ENCODE measurements at places on chromosomes 1 and 21. TPM values are rescaled to one million over a fixed set of nuclear protein-coding genes. Genes with fewer than 3 reads are reported as not detected.

The ARHGAP30 gene
- not detected for total RNA-seq

The SLC45A3 gene
- 2.9 TPM for total RNA-seq

The CDC14A gene
- 1.4 TPM for total RNA-seq

The DPT gene
- 30.2 TPM for total RNA-seq

The NR1I3 gene
- total RNA-seq, result not detected

The HSPB7 gene
- 160 TPM for total RNA-seq

The TRNAU1AP gene
- total RNA-seq, result 20.3 TPM

The ARMH1 gene
- 1.7 TPM for total RNA-seq

The CD1B gene
- not detected for total RNA-seq

DNA sequence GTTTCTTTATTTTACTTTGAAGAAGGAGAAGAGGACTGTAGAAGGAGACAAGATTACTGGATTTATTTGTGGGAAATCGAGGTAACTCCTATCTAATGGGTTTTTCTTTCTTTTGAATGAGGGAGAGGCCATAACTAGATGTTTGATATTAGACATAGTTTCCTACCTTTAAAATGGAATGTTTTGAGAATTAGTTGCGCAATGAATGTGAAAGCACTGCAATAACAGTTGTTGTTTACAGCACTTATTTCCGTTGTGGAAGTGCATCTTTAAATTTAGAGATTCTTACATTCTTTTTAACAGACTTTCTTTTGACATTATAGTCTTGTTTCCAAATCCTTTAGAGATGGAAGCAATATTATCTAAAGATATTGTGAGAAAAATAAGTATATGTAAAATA lies 229.0 kb downstream of the SRGAP2C start:
- no peak for DNase-seq

DNA sequence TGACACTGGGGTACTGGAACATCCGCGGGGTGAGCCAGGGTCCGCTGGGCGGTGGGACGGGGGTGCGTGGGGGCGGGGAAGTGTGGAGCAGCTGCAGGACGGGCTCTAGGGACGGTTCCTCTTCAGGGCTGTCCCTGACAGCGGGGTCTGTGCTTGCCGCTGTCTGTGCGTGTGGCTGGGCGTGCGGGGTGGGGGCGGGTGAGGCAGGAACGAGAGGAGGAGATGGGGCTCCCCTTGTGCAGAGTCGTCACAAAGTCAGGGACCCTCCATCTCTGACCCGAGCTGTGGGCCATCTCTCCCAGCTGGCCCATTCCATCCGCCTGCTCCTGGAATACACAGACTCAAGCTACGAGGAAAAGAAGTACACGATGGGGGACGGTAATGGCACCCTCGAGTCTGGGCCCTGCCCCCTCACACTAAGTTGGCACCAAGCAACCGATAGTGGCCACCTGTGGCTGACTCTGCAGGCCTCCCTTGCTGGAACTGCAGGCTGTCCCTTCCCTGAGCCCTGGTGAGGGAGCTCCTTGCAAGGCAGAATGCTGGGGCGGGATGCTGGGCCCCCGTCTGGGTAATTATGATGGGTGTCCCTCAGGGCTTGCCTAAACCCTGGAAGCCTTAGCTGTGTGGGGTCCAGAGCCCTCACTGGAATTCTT lies 392 bp downstream of the GSTM2 start:
- DNase-seq, result no peak

DNA sequence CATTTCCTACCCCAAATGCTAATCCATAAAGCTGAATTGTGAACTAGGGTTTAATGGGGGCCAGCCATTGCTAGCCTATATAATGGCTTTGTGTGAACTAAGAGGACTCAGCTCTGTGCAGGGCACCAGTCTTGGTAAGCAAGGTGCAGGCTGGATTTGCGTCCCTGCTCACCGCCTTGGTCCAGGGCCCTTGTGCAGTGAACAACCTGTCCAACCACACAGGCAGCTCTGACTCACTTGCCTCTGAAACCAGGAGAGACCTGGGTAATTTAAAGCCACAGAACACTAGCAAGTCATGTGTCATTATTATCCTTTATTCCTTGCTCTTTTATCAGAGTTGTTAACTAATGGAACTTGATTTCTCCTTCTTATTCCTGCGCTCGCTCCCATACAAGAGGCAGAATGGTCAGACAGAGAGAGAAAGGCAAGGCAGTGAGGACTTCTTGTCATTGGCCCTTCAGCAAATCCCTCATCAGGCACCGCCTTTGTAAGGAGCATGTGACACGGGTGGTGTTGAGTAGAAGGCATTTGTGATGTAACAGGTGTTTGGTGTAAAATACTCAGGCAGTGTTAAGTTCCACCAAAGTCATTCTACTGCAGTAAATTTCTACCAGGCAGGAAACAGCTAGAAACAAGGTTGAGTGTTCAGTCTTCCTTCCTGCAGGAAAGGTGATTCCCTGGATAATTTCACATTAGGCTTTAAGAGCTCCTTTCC lies 67.3 kb upstream of the OLIG2 start:
- DNase-seq, result no peak

GRCh38 chr1:51000160-51000559 lies 30.1 kb downstream of the CDKN2C start:
- DNase-seq, result no peak

- DNase-seq, result no peak
Observed at GRCh38 chr1:19759740-19760089, 40.0 kb downstream of the TMCO4 start.

DNA sequence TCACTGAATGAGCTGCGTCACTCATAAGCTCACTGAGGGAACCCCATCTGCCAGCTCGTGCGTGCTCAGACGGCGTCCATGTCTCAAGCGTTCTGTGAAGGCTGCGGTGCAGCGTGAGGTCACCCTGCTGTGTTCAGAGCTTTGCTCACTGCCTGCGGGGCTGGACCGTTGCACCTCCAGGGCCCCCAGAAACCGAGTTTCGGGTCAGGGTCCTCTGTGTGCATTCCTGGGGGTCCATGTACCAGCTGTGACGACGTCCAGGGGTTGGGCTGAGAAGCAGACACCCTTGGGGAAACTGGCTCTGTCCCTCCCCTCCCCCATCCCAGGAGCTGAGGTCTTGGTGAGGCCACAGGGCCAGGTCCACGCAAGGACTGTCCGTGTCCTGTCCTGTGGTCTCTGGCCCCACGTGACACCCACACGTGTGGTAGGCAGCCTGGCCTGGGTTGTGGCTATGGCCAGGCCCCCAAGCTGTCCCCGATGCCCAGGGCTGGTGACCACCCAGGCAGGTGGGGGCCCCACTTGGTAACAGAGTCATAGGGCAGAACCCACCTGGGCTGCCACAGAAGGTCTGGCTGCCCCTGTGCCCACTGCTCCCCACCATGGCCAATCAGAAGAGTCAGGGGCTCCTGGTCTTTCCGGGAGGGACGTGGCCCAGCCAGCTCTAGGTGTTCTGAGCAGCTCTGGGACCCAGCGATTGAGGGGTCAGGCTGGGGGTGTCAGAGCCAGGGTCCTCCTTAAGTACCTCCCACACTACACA lies 24.4 kb downstream of the FTCD start:
- DNase-seq, result peak; percentile 78

- DNase-seq, result no peak
Observed at GRCh38 chr1:221031458-221032203, 152.4 kb downstream of the HLX start.

- DNase-seq, result no peak
Observed at GRCh38 chr1:10634428-10635084, 159.8 kb downstream of the PEX14 start.

- no peak for DNase-seq
Observed at GRCh38 chr21:41628256-41628655, 120.3 kb upstream of the TMPRSS2 start.

GRCh38 chr1:212922016-212922415 lies 28.3 kb upstream of the VASH2 start:
- no peak for DNase-seq

DNA sequence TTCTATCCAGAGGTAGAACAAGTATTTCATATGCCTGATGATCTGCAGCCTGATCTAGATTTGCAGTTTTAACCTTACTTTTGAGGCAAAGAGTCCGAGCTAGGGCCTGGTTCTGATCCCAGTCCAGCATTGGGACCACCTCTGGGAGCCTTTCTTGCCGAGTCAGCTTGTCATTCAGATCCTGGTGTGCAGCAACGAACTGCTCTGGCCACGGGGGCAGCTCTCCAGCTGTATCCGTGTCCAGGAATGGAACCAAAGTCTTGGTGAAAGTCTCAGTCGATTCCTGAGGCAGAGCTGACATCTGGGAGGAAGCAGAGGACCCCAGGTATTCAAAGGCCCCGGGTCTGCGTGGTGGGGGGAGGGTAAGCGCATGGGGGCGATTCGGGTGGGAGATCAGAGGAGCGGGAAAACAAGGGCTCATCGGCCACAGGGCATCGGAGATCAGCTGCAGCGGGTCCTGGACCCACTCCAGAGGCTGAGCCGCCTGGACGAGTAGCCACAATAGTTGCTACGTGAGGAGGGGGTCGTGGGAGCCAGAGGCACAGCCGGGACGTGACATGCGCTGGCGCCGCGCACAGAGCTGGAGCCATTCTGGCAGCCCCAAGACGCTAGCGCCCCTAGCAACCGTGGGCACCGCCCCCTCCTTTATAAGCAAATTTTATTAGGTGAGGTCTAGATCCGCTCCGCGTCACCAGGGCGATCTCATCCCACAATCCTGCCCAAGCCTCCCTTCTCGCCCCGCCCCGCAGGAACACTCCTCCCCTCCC lies 32.4 kb upstream of the BSDC1 start:
- no peak for DNase-seq

- no peak for DNase-seq
Observed at GRCh38 chr1:109391626-109392025, 6.1 kb downstream of the SORT1 start.

DNA sequence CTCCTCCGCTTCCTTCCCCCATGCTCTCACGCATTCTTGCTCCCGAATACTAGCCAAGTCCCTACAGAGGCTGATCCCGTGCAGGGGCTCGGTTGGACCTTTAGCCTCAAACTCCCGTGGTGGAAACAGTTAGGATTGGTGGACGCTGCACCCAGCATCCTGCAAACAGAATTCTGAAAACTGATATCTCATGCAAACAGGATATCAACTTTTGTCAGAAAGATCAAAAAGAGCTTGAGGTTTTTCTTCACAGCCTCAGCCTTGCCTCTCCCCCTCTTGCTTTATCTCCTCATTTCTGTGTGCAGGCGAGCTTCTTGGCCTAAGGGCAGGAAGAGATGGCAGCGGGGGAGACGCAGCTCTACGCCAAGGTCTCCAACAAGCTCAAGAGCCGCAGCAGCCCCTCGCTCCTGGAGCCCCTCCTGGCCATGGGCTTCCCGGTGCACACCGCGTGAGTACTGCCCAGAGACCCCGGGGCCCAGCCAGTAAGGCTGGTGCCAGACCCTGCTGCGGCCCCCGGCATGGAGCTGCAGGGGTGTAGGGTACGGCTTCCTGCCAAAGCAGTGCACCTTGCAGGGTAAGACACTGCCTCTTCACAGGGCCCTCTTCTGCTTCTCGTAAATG lies at the start of gene UBASH3A:
Gene UBASH3A, plus strand, starts transcription at position 292 of the 621 bp plus-strand sequence. Its CDS starts 44 bp downstream, at position 336.
- DNase-seq, result no peak

DNA sequence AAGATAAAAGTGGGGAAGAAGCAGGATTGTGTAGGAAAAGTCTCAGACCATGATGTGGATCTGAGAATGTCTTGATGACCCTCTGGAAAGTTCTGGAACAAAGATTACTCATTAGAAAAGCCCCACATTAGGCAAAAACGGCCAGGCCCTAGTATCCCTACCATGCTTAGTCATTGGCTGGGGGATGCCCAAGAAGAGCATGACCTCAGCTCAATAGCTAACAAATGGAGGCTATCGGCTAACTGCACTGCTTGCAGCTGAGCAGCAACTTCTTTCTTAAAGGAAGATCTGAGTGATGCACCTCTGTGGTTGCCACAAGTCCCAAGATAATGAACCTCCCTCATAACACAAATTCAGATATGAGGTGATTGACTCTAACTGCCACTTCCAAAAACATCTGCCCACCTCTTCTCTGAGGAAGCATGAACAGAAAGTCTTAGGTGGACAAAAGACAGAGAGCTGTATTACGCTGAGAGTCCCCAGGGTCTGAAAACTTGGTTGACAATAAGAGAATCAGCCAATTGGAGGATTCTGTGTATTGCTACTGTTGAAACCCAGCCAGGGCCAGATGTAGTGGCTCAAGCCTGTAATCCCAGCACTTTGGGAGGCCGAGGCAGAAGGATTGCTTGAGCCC lies 64.6 kb upstream of the AK4 start:
- DNase-seq, result no peak
